Panc1 (cell line): ENCODE measurements at places on chromosomes 12 and 14. TPM values are rescaled to one million over a fixed set of nuclear protein-coding genes. Genes with fewer than 3 reads are reported as not detected.

Gene FGD4
- 5.0 TPM for total RNA-seq

- H3K36me3 ChIP-seq: no peaks in the 10 kb centered on the region
- H3K4me3 ChIP-seq: no peak overlapping the region
- H3K27ac ChIP-seq: no peak overlapping the region
- H3K27me3 ChIP-seq: no peaks in the 10 kb centered on the region
- no peak for DNase-seq
Measured at GRCh38 chr14:58821421-58821820, 183.7 kb downstream of the DACT1 start.

DNA sequence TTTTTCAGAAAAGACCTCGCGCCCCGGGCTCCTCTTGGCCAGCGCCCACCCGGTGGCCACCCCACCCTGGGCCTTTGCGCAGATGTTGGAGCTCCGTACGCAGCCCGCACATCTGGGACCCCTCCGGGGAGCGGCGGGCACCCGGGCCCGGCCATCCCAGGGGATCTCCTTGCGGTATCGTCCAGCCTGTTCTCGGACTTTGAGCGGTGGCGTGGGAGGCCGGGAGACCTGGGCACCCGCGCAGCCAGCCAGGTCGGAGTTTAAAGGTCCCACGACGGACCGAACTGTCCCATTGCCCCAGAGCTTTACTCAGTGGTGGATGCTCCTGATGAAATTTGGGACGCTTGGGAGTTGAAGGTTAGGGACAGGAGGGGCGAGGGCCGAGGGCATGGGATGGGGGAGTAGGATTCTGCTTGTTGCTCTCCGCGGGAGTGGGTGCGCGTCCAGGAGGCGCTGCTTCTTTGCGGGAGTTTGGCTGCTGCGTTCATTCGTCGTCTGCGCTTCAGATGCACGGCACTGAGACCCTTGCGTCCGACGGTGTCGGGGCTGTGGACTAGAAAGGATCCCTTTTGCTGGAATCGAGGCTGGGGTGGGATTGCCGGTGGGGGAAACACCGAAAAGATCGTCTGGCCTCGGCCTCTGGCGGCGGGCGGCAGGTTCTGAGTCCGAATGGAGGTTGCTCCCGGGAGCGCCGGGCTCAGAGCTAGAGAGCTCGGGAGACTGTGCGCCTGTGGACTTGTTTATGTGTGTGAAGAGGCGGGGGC, 1.4 kb downstream of the NTF3 start:
- H3K4me1 ChIP-seq: no peaks in the 10 kb centered on the region; the same call in 1 of the 2 replicates
- DNase-seq: no peak

DNA sequence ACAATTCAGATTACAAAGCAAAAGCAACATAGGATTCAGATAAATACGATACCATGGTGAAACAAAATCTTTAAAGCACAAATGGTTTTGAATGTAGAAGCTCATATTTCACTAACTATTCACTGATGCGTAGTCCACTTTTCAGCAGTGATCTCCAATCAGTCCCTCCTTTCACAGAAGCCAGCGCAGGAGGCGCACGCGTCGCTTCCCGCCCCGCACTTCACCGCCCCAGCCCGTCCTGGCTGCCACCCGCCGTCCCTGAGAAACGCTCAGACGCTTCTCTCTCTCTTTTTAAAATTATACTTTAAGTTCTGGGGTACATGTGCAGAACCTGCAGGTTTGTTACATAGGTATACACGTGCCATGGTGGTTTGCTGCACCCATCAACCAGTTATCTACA, 19.8 kb upstream of the CHFR start:
- H3K36me3 ChIP-seq: no peaks in the 10 kb centered on the region
- H3K27ac ChIP-seq: no peak overlapping the region
- no peaks in the 10 kb centered on the region for H3K27me3 ChIP-seq
- no peaks in the 10 kb centered on the region for H3K4me1 ChIP-seq
- DNase-seq: no peak
- no peak overlapping the region for H3K4me3 ChIP-seq

DNA sequence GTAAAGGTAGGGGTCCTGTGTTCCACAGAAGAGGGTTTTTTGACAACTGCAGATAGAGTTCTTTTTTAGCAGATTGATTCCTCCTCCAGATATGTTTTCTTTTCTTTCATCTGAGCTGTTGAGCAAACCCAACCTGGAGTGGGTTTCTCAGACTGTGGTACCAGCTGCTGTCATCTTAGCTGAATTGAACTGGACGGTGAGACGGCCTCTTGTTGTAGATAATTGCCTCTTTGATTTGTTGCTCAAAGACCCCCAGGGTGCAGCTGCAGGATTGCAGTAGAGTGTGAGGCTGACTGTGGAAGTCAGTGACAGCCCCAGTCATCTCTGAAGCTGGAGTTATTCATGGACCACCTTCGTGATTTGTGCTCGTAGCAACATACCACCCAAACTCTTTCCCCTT, 317.7 kb downstream of the AACS start:
- no peaks in the 10 kb centered on the region; the same call in 1 of the 2 replicates for H3K27me3 ChIP-seq
- no peak overlapping the region for H3K4me3 ChIP-seq
- DNase-seq: no peak
- no peaks in the 10 kb centered on the region for H3K36me3 ChIP-seq
- H3K4me1 ChIP-seq: no peaks in the 10 kb centered on the region
- no peak overlapping the region for H3K27ac ChIP-seq

DNA sequence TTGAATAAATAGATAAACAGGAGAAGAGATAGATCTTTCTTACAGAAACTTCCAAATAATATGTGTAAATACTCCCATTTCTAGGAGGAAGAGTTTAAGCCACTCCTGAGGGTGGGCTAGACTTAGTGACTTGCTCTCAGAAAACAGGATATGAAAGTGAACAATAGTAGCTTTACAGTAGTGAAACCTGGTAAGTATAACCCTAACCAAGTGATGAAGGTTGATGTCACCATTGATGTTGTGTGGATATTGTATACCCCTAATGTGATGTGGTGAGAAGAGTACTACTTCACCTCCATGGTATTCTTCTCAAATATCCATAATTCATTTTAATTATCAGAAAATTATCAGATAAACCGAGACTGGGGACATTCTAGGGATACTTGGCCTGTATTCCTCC, 20.9 kb downstream of the AKAP6 start:
- H3K36me3 ChIP-seq: no peaks in the 10 kb centered on the region
- no peak for DNase-seq
- no peaks in the 10 kb centered on the region for H3K27me3 ChIP-seq
- H3K27ac ChIP-seq: no peak overlapping the region
- no peak overlapping the region for H3K4me3 ChIP-seq

DNA sequence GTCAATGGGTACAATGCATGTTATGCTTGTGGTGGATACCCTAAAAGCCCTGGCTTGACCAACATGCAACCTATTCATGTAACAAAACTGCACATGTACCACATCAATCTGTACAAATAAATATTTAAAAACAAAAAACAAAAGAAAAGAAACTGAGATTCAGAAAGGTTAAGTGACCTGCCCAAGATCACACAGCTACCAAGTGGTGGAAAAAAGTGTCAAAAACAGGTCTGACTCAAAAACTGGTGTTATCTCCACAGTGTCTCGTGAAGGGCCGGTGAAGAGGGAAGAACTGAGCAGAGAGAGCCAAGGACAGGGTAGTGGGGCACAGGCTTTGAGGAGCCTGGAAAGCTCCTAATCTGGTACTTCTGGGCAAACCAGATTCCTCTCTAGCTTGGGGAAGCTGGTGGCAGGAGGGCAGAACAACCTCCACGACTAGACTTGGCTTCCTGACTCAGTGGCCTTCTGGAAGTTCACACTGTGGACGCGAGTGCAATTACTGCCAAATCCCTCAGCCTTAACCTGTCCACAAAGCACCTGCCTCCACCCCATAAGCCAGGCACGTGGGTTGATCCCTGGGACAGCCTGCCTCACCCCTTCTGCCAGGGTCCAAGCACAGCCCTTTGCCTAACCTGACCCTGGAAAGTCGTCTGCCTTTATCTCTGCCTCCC, 15.6 kb downstream of the ZBTB39 start:
- no peaks in the 10 kb centered on the region for H3K36me3 ChIP-seq
- no peak overlapping the region for H3K4me3 ChIP-seq
- no peak for DNase-seq
- no peaks in the 10 kb centered on the region for H3K4me1 ChIP-seq
- H3K27ac ChIP-seq: no peak overlapping the region

DNA sequence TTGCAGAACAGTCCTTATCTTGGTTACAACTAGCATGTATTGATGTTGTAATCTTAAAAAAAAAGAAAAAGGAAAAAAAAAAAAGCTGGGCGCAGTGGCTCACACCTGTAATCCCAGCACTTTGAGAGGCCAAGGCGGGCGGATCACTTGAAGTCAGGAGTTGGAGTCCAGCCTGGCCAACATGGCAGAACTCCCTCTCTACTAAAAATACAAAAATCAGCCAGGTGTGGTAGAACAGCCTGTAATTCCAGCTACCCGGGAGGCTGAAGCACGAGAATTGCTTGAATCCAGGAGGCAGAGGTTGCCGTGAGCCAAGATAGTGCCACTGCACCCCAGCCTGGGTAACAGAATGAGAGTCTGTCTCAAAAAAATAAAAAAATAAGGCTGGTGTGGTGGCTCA, 25.6 kb upstream of the TEAD4 start:
- no peak overlapping the region for H3K4me3 ChIP-seq
- no peak overlapping the region for H3K27ac ChIP-seq
- DNase-seq: no peak
- no peaks in the 10 kb centered on the region for H3K4me1 ChIP-seq
- peaks cover 11% of the 10 kb centered on the region for H3K36me3 ChIP-seq
